ENCODE measurements at places on chromosomes 11 and 22.

DNA sequence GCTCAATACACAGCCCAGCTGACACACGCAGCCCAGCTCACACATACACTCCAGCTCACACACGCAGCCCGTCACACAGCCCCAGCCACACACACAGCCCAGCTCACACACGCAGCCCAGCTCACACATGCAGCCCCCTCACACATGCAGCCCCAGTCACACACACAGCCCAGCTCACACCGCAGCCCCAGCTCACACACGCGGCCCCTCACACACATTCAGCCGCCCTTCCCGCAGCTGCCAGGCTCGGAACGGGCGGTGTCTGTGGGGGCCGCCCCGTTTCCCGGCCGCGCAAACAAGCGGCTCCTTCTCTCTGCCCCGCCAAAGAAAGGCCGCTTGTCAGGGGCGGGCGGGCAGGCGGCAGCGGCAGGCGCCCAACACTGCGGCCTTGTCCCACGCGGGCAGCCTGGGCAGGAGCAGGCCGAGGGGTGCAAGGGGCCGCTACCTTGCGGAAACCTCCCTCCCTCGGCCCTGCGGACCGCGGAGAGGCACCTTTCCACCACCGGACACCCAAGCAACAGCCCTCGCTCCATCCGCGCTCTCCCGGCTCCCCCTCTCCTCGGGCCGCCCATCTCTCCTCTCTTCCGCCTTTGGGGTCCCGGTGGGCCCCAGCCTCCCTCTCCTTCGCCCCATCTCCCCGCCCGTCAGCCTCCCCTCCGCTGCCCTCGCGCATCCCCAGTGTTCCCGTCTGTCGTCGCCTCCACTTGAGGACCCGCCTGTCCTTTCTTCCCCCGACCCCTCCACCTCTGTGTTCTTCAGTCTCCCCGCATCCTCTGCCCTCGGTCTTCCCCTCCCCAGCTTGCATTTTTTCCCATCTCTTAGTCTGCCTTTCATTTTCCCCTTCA lies 2.2 kb downstream of the PHLDB1 start:
- no peak for DNase-seq

DNA sequence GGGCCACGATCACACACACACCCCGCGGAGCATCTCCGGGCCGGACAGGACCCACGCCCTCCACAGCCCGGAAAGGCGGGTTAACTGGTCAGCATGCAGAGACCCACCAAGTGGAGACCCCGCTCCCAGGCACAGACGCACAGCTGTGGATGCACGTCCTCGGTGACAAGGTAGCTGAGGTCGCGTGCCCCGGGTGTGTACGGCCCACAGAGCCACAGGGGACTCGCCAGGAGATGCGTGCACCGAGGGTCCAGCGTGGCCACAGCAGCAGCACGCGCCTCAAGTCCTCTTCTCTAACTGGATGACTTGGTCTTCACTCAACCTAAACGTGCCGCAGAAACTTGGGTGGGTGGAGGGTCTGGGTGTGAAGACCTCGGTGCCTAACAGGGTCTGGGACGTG lies 5.5 kb downstream of the H19 start:
- DNase-seq: no peak

GRCh38 chr22:28175730-28176492 lies 256.9 kb upstream of the PITPNB start:
- DNase-seq: no peak

DNA sequence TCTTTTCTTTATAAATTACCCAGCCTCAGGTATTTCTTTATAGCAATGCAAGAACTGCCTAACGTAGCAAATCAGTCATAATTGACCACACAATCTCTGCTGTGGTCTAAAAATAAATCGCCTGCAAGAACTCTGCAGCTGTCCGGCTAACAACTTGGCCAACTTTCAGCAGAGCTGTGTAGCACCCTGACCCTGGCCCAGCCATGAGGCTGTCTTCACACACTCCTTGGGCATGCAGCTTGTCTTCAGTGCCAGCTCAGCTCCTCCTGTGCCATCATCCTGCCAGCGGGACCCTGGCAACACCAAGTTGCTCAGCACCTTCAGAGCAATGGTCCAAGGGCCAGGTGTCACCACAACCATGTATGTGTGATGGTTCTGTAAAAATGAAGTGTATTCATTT lies 355.6 kb downstream of the OPCML start:
- DNase-seq: no peak

- no peak for DNase-seq
Observed at GRCh38 chr11:75349521-75350116, 1.8 kb downstream of the ARRB1 start.
